ENCODE measurements at places on chromosomes 13 and 19.
A peak's percentile ranks its signal among the peaks of the same experiment; 100 is the strongest.

- DNase-seq: no peak
Observed at GRCh38 chr13:77784515-77784914, 87.0 kb downstream of the SLAIN1 start.

- no peak for DNase-seq
Observed at GRCh38 chr19:39483141-39483540, 2.5 kb downstream of the TIMM50 start.

DNA sequence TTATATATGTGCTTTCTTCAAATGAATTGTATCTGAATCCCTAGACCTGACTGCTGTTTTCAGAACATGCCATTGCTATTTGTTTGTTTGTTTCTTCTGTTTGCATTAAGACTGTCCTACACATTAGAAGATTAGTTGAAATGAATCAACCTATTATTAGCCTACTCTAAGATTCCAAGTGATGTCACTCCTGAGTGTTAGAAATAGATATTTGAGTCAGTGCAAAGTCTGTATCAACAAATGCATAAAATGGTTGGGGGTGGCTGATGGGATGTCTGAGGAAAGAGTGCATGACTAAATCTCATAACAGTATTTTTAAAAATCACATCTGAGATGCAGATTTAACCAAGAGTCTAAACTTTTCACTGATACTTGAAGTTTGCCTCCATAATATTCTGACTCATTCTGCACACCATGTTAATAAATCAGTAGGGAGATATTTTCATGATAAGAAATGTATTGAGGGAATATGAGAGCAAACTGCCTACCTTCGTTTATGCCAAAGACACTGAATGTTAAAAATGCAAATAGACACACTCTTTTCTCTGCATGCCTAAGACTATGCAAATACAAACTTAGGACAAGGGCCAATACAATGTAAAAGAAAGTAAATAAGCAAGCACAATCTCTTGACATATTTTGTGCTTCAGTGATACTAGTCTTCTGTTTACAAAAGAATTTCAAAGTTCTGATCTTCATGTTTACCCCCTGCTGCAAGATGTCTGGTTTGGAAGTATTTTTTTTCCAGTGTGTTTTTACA, 253.3 kb downstream of the LIG4 start:
- DNase-seq: no peak

GRCh38 chr13:113283904-113284303, 13.1 kb upstream of the LAMP1 start:
- no peak for DNase-seq

- DNase-seq: peak; percentile 81
Observed at GRCh38 chr13:51645154-51645650, 60.9 kb downstream of the WDFY2 start.

DNA sequence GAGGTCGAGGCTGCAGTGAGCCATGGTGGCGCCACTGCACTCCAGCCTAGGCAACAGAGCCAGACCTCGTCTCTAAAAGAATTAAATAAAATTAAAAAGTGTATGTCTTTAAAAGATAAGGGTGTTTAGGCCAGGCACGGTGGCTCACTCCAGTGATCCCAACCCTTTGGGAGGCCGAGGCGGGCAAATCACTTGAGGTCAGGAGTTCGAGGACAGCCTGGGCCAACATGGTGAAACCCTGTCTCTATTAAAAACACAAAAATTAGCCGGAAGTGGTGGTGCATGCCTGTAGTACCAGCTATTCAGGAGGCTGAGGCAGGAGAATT, 7.5 kb upstream of the SDHAF1 start:
- DNase-seq: no peak

GRCh38 chr13:97191142-97191541, 31.0 kb upstream of the MBNL2 start:
- no peak for DNase-seq

DNA sequence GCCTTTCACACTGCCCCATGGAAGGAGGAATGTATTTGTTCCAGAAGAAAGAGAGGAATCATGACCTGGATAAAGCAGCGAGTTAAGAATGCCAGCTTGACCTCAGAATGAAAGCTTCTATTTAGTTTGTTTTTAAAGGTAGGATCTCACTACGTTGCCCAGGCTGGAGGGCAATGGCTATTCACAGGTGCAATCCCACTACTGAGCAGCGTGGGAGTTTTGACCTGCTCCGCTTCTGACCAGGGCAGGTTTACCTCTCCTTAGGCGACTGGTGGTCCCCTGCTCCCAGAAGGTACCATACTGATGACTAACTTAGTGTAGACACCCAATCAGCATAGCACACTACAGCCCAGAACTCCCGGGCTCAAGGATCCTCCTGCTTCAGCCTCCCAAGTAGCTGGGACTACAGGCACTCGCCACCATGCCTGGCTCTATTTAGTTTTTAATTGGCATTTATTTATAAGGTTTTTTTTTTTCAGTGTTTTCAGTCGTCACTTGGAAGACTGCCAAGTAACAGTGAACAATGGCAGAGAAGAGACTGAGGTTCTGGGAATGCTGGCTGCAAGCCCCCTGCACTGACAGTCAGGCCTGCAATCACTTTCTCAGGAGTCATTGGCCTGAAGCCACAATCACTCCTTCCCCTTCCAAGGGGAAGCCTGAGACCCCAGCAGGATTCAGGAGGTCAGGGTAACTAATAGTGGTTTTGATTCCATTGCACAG, 73.1 kb downstream of the EPS15L1 start:
- no peak for DNase-seq

DNA sequence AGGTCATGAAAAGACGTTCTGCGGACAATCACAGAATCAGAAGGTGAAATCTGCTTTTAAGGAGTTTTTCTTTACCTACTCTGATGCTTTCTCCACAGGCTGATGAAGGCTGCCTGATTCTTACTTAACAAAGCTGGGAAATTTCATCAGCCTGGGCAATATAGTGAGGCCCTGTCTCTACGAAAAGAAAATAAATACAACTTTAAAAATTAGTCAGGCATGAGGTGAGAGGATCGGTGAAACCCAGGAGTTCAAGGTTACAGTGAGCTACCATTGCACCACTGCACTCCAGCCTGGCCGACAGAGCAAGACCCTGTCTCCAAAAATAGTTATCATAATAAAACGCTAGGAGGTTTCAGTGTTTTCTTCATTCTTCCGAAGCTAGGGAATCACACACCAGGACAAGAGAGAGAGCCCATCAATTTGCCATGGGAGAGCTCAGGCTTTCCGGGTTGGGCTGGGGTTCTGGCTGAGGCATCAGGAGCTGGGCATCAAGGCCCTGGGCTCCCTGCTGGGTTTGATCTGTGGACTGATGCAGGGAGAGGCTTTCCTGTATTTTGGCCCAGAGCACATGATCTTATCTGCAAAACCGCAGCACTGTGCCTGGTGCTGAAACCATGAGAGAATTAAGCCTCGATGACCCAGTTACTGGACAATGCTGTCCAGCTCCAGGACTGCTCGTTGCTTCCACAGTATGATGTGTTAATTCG, 25.1 kb upstream of the CEBPG start:
- DNase-seq: no peak

GRCh38 chr13:97408938-97409337, 25.0 kb upstream of the RAP2A start:
- no peak for DNase-seq

GRCh38 chr13:27927444-27928352, 7.9 kb downstream of the PDX1 start:
- no peak for DNase-seq

DNA sequence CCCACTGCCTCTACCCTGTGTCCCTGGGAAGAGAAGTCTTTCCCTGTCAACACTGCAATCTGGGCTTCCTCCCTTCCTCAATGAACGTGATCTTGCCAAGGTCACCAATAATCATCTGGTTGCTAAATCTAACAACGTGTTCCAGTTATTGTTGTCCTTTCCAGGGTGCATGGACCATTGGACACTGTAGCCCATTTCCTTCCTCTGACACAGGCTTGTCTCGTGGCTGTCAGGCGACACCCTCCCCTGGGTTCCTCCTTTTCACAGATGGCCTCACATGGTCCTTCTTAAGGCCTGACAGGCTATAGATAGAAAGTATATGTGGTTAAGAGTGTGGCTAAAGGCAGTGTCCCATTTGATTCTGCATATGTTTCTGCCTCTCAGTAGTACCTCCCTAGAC, 67.7 kb upstream of the STARD13 start:
- DNase-seq: no peak

- DNase-seq: no peak
Observed at GRCh38 chr19:57037556-57037955, 82.2 kb upstream of the USP29 start.

- no peak for DNase-seq
Observed at GRCh38 chr13:23656637-23657371, 86.6 kb downstream of the TNFRSF19 start.

DNA sequence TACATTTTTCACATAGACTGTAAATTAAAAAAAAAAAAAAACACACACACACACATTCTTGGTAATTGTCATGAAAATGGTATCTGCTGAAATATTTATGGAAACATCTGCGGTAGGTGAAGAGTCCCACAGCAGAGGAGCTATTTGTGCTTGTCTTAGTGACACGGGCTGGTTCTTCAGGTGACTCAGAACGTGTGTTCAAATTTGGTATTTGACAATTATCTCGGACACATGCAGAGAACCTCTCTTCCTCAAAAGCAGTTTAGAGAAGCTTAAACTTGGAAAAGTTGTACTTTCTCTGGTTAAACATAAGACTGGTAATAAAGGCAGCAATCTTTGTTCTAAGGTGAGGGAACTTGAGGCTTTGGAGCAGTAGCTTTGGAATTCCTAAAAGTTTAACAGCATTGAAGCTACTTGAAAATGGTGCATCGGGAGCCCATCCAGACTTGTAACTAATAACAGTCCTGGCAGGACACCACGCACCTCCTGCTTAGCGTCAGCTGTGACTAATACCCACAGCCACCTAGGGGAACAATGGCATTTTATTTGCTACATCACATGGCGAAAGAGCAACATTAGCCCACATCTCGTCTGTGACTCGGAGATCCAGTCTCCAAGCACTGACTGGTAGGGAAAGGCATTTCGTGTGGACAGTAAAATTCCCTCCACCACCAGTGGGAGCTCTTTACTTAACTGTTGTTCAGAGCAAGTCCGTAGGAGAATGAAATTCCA, 1505.1 kb upstream of the SLC10A2 start:
- no peak for DNase-seq

DNA sequence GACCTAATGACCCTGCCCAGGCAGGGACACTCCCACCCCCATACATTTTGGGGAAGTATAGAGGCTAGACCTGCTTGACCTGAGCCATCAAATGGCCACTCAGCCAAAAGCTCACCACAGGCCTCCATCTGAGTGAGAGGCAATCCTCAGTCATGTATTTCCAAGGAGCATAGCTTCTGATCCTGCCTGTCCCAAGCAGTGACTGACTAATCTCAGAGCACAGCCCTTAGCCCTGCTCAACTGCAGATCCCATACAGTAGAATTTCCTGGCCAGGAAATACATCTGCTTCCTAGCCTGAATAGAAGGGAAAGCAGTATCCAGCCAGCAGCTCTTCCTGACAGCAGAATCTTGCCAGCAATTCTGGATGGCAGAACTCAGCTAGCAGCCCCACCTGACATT, 880.6 kb upstream of the GPC6 start:
- no peak for DNase-seq

DNA sequence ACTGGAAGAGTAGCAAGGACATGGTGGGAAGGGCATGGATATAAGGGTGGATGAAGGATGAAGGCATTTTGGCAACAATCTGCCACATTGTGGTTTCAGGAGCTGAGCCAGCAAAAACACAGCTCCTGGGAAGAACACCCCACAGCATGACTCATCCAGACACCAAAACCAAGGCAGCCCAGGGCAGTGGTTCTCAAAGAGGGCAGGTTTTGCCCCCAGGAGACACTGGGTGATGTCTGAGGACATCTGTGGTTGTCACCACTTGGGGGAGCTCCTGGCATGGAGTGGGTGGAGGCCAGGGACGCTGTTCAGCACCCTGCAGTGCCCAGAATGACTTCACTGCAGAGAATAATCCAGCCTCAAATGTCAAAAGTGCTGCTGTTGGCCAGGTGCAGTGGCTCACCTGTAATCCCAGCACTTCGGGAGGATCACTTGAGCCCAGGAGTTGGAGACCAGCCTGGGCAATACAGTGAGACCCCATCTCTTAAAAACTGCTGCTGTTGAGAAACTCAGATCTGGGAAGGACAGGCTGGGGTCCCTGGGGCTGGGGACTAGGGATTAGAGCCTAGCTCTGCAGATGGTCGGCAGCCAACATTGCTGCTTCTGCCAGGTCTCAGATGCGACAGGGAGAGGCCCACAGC, 16.1 kb downstream of the ZFR2 start:
- no peak for DNase-seq

- DNase-seq: no peak
Observed at GRCh38 chr19:42816894-42817293, 51.4 kb upstream of the PSG8 start.

GRCh38 chr13:109355875-109356434, 430.4 kb downstream of the IRS2 start:
- peak; percentile 60 for DNase-seq

DNA sequence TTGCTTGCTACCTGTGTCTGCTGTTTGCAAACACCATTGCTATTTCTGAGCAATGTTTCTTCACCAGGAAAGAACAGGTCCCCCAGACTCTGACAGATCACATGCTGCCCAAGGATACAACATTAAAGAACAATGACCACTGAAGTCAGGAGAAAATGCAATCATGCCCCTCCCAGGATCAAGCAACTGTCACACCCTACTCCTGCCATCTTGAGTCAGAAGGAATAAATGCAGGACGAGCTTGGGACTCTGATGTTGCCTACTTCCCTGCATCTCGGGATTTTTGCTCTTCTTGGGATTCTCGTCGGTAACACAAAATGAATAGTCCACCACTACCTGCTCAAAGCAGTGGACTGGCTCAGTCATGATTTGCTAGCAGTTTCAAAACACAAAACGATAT, 490.6 kb downstream of the COG6 start:
- DNase-seq: no peak

DNA sequence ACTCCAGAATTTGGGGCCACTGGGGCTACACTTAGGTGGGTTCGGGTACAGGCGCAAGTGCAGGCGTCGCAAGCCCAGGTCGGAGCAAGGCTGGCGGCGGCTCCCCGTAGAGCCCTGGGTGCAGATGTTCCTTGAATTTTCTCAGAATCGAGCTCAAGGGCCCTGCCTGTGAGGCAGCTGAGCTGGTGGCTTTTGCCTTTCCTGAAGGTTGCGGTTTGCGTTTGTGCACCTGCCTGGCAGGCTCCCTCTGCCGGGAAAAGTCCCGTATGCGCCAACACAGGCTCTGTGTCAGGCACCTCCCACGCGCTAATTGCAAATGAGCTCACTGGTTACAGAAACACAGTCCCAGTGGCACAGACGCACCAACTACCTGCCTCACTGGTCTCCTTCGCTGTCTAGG, 5.9 kb downstream of the DOHH start:
- no peak for DNase-seq

- DNase-seq: no peak
Observed at GRCh38 chr13:49421391-49421790, 22.5 kb downstream of the CAB39L start.

DNA sequence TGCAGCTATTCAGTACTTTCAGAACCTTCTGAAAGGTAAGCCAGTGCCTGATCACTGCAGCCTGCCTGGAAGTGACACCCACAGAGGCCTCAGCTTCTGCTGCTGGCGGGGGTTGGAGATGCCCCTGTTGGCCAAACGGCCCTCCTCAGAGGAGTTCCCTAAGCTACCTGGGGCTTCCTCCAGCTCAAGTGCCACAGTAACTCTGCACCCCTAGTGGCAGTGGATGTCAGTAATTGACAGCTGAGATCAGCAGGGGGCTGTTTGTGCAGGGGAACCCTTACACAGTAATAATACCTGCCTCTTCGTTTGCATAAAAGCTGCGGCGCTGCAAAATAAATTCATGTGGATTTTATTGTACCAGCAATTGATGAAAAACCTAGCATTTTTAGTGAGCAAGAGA, 28.9 kb downstream of the TDRD12 start:
- no peak for DNase-seq
